ENCODE measurements at places on chromosomes 4 and X.
A peak's percentile ranks its signal among the peaks of the same experiment; 100 is the strongest.

- no peak for DNase-seq
Observed at GRCh38 chr4:76090241-76090691, 15.8 kb downstream of the ART3 start.

GRCh38 chr4:71833232-71833900 is 49.5 kb upstream of the GC start:
- DNase-seq, result no peak

DNA sequence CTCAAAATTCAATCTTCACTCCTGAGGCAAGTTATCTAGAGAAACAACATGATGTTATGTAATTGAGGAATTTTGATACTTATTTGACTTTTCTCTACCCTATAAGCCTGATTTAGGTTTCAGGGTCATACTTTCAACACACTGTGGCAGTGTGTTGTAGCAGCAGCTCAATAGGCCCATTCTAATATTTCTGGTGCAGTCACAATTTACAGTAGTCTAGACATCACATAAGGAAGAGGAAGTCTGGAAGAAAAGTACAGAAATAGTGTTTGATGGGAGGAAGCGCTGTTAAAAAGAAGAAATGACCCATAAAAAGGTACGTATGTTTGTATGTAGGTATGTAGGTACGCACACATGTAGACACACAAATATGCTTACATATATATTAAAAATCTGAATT is 194.3 kb downstream of the ARHGAP24 start:
- no peak for DNase-seq

- no peak for DNase-seq
Observed at GRCh38 chr4:56303921-56304320, 83.4 kb downstream of the AASDH start.

DNA sequence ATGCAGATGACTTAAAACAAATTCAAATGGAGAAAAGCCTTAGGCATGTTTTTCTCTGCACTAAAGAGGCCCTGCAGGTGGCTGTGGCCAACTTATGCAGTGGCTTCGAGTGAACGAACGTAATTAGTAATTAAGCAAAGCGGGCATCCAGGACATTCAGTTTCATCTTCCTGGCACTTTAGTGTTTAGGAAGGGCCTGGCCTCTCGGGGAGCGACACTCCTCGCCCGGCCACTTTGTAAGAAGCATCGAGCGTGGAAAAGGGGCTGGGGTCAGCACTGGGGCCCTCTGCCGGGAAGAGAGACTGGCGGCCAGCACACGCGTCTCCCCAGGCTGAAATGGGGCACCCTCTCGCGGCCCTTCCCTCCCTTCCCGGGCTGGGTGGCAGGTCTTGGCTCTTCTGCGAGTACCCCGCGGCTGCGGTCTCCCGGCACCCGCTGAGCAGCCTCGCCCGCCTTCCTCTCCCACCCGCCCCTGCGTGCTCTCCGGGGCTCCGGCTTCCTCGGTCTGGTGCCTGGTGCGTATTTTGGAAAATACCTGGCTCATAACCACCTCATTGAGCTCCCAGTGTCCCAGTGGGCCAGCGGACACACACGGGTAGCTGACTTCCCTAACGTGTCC is 677 bp upstream of the CYP4V2 start:
- DNase-seq, result peak; percentile 34

GRCh38 chrX:130393451-130394074 is 8.1 kb upstream of the GPR119 start:
- DNase-seq, result no peak

- DNase-seq, result no peak
Observed at GRCh38 chr4:81663368-81663767, 191.7 kb upstream of the RASGEF1B start.

GRCh38 chr4:38320833-38321232 is 343.2 kb upstream of the KLF3 start:
- DNase-seq, result no peak

- DNase-seq, result no peak
Observed at GRCh38 chr4:166121897-166122296, 248.9 kb downstream of the TLL1 start.

GRCh38 chr4:48187813-48188212 is 53.8 kb upstream of the TXK start:
- DNase-seq, result no peak

GRCh38 chr4:104860238-104861123 is 286.2 kb upstream of the TET2 start:
- no peak for DNase-seq

DNA sequence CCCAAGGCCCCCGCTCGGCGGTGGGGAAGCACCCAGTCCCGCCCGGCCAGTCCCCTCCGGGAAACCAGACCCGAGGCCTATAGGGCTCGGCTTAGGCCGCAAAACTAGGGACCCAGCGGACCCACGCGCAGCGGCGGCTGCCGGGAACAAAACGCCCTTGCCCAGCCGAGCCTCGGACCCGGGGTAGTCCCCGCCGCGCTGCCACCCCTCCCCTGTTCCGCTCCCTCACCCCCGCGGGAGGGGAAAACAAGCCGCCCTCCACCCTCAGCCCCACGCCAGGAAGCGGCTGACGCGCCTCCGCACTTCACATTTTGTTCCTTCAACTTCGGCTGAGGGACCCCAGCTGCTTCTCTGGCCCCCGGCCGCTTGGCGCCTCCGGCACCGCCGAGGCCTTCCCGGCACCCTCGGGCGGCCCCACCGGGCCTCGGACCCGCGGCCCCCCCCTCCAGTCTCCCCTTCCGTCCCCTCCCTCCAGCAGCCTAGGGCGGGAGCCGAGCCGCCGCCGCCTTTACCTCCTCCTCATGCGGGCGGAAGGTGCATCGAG is 694 bp downstream of the PDS5A start:
- DNase-seq, result peak; percentile 43

DNA sequence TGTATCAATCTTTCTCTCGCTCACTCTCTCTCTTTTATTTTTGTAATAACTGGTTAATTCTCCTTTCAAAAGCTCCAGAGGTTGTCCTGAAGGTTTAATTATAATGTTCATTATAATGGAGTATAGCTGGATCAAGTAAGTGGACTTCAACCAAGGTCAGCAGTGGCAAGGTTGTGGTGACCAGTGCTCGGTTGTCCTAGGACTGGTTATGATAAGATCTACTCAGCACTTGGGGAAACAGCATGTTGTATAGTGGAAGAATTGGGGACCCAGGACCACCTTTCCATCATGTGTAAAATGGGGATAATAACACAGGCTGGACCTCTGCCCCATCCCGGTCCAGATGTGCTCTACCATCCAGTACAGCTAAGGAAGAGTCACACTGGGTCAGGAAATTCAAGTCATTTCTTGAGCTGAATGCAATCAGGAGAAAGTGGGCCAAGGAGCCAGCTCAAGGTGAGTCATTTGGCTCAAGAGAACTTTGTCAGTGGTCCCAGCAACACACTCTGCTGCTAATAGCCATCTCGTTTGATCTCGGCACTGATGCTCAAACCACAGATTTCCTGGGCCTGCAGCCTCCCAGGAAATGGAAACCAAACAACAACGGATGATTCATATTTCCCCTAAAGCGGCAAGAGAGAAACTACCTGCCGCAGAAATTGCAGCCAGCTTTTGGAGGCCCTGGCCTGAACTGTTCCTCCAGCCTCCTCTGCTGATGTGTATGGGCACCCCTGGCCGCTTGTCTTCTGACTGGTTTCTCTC is 123.6 kb upstream of the RBPJ start:
- peak; percentile 32 for DNase-seq

GRCh38 chr4:158068068-158068467 is 104.8 kb downstream of the GASK1B start:
- no peak for DNase-seq

DNA sequence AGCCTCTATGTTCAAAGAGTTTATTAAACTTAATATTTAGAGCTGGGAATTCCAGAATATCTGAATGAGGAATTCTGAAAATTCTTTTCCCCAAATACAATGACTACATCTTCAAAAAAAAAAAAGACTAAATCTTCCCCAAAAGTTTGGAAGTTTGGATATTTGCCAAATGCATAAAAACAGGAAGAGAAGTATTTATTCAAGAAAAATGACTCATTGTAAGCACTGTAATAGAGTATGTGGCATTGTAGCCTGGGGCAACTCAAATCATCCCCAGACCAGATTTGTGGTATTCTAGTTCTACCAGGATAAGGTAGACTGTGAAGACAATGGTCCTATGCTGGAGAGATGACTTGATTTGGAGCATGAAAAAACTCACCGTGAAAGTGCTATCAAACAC is 78.5 kb upstream of the PDHA2 start:
- no peak for DNase-seq

DNA sequence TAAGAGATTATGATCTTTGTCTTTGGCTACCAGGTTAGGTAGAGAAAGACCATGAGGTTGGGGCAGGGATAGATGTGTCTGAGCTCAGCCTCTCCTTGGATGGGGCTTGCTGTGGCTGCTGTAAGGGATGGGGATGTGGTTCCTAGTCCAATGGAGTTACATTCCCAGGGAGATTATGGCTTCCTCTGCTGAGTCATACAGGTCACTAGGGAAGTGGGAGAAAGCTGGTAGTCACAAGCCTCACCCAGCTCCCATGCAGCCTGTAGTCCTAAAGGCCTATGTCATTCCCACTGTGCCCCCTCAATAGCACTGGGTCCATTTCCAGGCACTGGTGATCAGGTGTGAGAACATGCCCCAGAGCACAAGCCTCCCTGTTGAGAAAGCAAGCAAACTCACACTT is 70.6 kb upstream of the CENPE start:
- DNase-seq, result no peak

DNA sequence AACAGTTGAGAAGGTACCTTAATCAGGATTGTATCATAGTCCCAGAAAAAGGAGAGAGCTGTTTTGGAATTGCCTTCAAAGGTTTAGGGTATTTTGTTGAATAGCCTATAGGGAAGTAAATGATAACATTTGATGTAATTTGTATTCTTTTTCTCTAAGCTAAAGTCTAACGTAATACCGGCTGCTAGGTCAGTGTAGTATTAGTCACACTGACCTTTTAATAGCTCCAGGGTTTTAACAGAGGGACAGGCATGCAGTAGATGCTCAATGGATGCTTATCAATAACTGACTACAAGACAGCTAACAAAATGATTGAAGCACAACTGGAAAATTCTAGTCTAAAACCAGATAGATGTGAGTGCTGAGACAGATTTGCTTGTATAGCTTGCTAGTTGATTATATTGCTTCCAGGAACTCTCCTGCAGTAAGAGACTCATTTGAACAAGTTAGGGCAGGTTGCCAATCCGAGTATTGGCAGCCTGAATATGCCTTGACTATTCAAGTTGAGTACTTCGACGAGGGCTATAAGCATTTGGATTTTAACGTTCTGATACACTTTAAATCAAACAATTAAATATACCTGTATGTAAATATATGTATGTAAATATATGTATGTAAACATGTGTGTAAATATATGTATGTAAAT is 16.5 kb upstream of the PNPLA4 start:
- DNase-seq, result no peak

- no peak for DNase-seq
Observed at GRCh38 chr4:120722655-120723054, 199.9 kb downstream of the PRDM5 start.

- DNase-seq, result no peak
Observed at GRCh38 chrX:45435481-45435880, 234.8 kb upstream of the DIPK2B start.

GRCh38 chrX:153596981-153597750 is 1.8 kb downstream of the CCNQ start:
- no peak for DNase-seq

- DNase-seq, result no peak
Observed at GRCh38 chr4:151418385-151418784, 9.4 kb downstream of the FHIP1A start.

- no peak for DNase-seq
Observed at GRCh38 chr4:167452922-167453430, 218.7 kb upstream of the SPOCK3 start.

- DNase-seq, result no peak
Observed at GRCh38 chr4:148359769-148360168, 82.4 kb downstream of the NR3C2 start.

GRCh38 chr4:151641983-151642382 is 118.8 kb downstream of the GATB start:
- no peak for DNase-seq

GRCh38 chrX:153884590-153884989 is 1.4 kb downstream of the L1CAM start:
- DNase-seq, result no peak

- DNase-seq, result no peak
Observed at GRCh38 chr4:99219072-99219471, at the start of gene ADH6. Gene ADH6 (minus strand): TSS chr4:99219246. CDS start chr4:99219152, 94 bp downstream.

GRCh38 chr4:113397114-113397701 is 347.8 kb downstream of the ANK2 start:
- no peak for DNase-seq

GRCh38 chrX:14051416-14051815 is 21.7 kb upstream of the GEMIN8 start:
- no peak for DNase-seq

- no peak for DNase-seq
Observed at GRCh38 chrX:48086082-48086481, 14.6 kb upstream of the ZNF630 start.

GRCh38 chr4:187301923-187302322 is 578.3 kb upstream of the FAT1 start:
- DNase-seq, result no peak

DNA sequence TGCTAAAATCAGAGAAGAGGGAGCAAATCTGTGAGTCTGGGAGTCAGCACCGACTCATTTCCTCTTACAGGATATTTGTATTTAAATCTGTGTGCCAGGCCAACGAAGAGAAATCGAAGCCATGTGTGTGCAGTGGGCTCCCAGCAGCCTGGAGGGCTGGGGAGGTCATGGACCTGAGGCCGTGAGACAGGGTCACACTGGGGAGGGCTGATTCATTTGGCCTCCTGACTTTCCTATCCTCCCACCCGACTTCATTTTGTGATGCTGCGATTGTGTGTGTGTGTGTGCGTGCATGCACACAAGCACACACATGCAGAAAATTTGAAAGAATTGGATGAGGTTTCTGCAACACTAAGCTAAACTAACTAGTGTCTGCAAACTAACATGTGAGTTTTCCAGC is 48.7 kb upstream of the STX18 start:
- no peak for DNase-seq

GRCh38 chr4:7725951-7726350 is 213.7 kb downstream of the AFAP1 start:
- DNase-seq, result no peak

DNA sequence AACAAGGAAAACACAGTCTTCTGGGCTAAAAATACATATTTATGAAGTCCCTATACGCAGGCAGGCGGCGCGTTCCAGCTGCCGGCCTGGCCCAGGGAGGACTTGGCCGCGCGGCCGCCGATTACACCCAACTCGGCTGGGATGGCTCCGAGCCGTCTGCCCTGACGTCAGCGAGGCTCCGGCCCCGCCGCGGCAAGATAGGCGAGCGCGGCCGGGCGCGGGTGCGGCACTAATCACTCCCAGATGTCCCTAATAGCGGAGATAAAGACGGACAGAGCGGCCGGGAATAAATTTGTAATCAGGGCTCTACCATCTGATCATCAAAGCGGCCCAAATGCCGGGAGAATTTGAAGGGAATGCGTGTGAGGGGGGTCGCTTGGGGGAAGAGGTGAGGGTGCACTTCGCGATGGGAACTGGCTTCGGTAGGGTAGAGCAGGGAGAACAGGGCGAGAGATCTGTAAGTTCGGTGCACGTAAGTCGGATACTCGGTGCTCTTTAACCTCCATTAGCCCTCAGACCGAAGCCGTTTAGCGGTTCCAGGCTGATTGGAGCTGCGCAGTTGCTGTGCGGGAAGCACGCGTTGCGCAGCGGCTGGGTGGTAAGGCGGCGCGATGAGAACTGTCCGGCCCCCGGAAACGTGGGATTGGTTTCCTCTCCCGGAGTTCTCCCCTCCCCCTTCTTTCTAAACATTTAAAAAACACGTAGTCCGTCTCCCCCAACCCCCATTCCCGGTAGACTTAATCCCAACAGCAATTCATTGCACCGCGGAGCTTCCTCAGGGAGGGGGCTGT is 7.7 kb downstream of the HAND2 start:
- no peak for DNase-seq

- DNase-seq, result no peak
Observed at GRCh38 chr4:25914670-25915352, 791 bp downstream of the SMIM20 start.

Data from stimulated activated CD8-positive, alpha-beta memory T cell treated with anti-CD3 and anti-CD28 coated beads, Interleukin-2, amount 100 ng/mL, for 48 hours (primary cell).